A673 (cell line): ENCODE measurements at places on chromosomes 4 and X. TPM values are rescaled to one million over a fixed set of nuclear protein-coding genes. Genes with fewer than 3 reads are reported as not detected.

The SPANXN4 gene
- total RNA-seq = not detected in 2 replicates

The P2RY4 gene
- 0.26 TPM in 1 of 2 replicates, not detected in the other for total RNA-seq

The PCDH11X gene
- 21.4 and 24.1 TPM in 2 replicates for total RNA-seq

The SOX3 gene
- total RNA-seq = not detected in 2 replicates

The P2RY8 gene
- not detected in 2 replicates for total RNA-seq

The LONRF3 gene
- 0.11 TPM in 1 of 2 replicates, not detected in the other for total RNA-seq

The TRO gene
- total RNA-seq = 24.3 and 28.2 TPM in 2 replicates

The CT45A10 gene
- total RNA-seq = not detected in 2 replicates

The ATOH1 gene
- total RNA-seq = not detected in 2 replicates

DNA sequence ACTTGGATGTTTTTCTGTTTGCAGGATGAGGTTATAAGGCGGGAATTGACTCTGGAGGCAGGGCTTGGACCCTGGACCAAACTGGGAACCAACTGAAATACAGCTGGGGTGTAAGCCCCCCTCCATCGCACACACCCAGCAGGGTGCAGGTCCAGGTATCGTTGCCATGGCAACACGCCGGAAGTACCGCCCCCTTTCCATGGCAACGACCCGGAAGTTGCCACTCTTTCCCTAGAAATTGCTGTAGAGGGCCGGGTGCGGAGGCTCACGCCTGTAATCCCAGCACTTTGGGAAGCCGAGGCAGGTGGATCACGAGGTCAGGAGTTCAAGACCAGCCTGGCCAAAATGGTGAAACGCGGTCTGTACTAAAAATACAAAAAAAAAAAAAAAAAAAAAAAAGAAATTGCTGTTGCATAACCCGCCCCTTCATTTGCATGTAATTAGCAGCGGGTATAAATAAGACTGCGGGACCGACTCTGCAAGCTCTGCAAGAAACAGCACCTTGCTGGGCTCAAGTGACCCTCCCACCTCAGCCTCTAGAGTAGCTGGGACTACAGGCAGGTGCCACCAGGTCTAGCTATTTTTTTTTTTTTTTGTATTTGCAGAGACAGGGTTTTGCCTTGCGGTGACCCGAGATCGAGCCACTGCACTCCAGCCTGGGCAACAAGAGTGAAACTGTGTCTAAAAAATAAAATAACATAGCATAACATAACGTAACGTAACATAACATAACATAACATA lies 139.6 kb downstream of the CRLF2 start:
- DNase-seq = peak; percentile 11

DNA sequence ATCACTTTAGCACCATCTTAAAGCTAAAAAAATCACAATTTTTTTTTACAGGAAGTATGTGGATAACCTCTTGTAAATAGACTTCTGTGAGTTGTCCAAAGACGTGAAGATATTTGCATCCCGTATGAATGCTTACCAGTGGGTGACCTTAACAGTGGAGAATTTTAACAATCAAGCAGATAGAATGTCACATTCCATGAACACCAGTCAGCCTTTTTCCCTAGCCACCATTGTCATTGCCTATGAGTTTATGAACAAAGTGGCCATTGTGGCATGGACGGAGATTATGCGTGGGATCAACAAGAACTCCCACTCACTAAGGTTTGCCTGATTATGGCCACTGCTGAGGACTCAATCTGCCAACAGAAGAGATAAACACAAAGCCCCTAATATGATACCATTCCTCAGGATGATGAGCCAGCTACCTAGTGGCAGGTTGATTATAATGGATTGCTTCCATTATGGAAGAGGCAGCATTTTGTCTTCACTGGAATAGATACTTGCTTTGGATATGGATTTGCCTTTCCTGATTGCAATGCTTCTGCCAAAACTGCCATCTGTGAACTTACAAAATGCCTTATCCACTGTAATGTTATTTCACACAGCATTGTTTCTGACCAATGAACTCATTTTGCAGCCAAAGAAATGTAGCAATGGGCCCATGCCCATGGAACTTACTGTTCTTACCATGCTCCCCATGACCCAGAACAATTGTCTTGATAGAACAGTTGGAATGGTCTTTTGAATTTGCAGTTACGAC lies 830.9 kb upstream of the NDST4 start:
- DNase-seq = no peak

- DNase-seq = no peak
Observed at GRCh38 chrX:37867536-37868153, 20.3 kb upstream of the DYNLT3 start.

GRCh38 chrX:113980953-113981352 lies 602.9 kb upstream of the HTR2C start:
- no peak for DNase-seq

GRCh38 chr4:21728304-21728703 lies 220.3 kb downstream of the KCNIP4 start:
- no peak for DNase-seq

- no peak for DNase-seq
Observed at GRCh38 chr4:184399512-184399908, 74.8 kb downstream of the IRF2 start.

- DNase-seq = no peak
Observed at GRCh38 chr4:101794806-101795205, 4.3 kb downstream of the BANK1 start.

GRCh38 chr4:184104419-184105101 lies 113.1 kb downstream of the ENPP6 start:
- DNase-seq = no peak

DNA sequence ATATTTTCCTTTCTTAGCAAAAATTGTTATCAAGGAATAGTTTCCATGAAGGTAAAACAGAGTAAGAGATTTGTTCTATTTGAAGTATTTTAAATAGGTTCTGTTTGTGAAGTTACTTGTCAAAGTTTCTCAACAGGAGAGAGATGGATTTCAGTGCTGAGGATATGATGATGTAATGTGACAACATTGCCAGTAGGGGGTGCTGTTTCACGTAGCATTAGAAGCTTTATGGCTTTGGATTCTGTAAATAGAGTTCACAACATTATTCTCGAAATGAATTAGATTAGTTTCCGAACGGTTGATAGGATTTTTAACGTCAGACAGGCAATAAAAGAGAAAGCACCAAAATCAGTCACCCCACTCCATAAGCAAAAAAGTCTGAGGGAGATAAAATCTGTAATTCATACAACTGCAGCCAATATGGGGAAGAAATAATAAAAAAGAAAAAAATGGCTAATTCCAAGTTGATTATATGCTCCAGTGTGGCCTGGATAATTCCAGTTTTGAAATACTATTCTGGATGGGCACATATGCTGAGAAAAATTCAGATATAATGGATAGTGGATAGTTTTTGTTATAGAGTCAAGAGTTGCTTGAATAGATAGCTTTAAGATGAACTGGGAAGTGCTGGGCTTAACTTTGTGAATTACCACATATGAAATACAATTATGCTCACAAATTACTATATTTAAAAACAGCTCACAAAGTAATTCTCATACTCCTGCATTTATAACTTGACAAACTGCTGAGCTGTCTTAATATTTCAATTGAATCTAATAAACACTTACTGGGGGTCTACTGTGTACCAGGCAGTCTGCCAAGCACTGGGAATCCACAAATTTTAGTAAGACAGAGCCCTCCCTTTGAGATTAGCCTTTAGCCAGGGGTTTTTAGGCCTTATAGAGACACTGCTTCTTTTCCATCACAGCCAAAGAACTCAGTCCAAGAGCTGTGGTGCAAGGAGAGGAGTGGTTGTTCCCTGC lies 109.1 kb downstream of the GPAT3 start:
- DNase-seq = peak; percentile 76

DNA sequence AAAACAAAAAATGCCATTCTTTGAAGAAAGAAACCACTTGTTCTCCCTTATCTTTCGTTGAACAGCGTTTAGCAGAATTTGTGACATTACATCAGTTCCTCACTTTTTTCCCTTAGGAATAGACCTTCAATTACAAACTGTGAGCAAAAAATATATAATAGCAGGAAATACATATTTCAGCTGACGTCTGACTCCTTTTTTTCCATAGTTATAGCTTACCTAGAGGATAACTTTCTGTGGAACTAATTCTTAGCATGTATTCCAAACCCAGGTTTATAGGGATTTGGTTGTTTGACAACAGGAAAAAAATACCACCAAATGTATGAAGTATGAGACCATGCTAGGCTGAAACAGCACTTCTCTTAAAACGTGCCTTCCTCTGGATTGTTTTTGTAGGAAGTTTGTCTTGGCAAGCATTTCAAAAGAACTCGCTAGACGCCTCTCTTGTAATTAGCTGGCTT lies 2.0 kb upstream of the LIMCH1 start:
- no peak for DNase-seq

- peak; percentile 52 for DNase-seq
Observed at GRCh38 chrX:21745756-21746155, 12.2 kb downstream of the SMPX start.

- no peak for DNase-seq
Observed at GRCh38 chr4:159271856-159272255, 169.0 kb downstream of the RAPGEF2 start.

DNA sequence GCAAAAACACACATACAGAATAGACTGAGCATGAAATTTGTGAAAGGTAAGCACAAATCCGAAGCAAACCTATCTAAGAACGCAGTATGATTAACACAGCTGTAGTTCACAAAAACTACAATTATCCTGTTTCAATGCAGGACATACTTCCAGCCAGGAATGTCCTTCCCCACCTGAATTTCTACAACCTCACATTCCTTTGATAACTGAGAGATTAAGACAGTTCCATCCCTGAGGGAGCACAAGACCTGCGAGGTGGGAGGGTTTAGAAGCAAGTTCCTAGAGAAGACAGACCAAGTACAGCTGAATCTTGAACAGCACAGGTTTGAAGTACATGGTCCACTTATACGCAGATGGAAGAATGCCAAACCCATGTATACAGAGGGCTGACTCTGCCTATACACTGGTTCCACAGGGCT lies 10.6 kb downstream of the ABCG2 start:
- DNase-seq = no peak

GRCh38 chr4:56187688-56188087 lies 199.6 kb downstream of the AASDH start:
- no peak for DNase-seq

- no peak for DNase-seq
Observed at GRCh38 chrX:9829308-9830267, 43.4 kb downstream of the SHROOM2 start.

- no peak for DNase-seq
Observed at GRCh38 chr4:80492761-80493160, 157.2 kb downstream of the CFAP299 start.

DNA sequence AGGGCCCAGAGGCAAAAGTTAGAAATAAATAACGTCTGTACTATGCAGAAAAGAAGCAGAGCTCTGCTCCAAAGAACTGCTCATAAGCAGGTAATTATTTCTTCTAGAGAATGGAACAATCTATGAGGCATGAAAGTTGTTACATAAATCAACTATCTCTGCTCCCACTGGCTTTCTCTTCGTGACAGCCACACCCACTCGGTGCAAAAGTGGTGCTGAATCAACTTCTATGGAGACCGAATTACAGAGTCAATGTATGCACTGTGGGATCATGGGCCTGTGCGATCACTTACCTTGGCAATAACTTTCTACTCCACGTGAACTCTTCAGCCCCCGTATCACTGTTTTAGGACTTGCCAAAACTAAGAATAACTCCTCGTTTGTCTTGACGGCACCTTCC lies 99.4 kb upstream of the ATXN3L start:
- DNase-seq = no peak

- DNase-seq = no peak
Observed at GRCh38 chr4:47639531-47639930, 154.5 kb downstream of the ATP10D start.

- DNase-seq = no peak
Observed at GRCh38 chr4:142509881-142510280, 336.2 kb downstream of the INPP4B start.

- peak; percentile 54 for DNase-seq
Observed at GRCh38 chr4:138241281-138242075, 671 bp downstream of the SLC7A11 start.

- no peak for DNase-seq
Observed at GRCh38 chr4:76607266-76607799, 172.3 kb downstream of the SHROOM3 start.

DNA sequence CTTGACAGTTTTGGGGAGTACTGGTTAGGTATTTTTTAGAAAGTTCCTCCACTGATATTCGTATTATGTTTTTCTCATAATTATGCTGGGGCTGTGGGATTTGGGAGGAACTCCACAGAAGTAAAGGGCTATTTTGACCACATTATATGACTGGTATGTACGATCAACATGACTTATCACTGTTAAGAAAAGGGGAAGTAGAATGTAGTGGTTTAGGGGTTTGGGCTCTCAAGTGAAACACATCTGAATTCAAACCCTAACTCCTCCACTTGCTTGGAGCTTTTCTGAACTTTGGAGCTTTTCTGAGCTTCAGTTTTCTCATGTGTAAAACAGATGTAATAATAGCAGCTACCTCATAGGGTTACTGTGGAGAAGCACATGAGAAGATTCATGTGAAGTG lies 96.4 kb upstream of the C1GALT1C1 start:
- no peak for DNase-seq

DNA sequence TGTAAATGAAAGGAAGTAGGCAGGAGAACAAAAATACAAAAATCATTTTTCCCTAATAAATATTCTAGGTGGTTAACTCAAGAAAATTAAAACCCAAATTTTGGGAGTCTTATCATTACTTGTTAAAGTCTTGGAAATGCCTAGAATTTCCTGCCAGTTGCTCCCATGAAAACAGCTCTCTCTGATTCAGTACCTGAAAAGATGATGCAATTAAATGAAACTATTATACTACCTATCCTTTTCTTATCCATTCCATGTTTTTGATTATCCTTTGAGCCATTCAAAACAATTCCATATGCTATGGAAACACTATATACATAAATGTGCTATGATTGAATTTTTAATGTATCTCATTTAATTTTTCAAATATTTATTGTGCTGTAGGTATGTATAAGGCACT lies 50.5 kb upstream of the AMELX start:
- DNase-seq = no peak

- no peak for DNase-seq
Observed at GRCh38 chr4:132691668-132692067, 457.4 kb upstream of the PCDH10 start.

GRCh38 chr4:124092541-124092984 lies 620.0 kb downstream of the ANKRD50 start:
- no peak for DNase-seq

DNA sequence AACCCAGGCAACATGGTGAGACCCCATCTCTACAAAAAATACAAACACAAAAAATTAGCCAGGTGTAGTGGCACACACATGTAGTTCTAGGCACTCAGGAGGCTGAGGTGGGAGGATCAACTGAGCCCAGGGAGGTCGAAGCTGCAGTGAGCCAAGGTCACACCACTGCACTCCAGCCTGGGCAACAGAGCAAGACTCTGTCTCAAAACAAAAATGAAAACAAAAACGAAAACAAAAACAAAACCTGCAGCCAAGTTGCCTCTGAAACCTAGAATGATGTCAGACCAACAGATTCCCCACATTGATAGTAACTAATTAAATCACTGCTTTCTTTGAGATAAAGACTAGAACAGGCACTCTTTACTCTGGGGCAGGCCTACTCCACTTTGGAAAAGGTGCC lies 104.5 kb downstream of the AMELX start:
- DNase-seq = no peak

GRCh38 chrX:129737916-129738315 lies 863 bp upstream of the XPNPEP2 start:
- DNase-seq = no peak
